Fibroblast of lung (primary cell): ENCODE measurements at places on chromosomes 13 and 19.

DNA sequence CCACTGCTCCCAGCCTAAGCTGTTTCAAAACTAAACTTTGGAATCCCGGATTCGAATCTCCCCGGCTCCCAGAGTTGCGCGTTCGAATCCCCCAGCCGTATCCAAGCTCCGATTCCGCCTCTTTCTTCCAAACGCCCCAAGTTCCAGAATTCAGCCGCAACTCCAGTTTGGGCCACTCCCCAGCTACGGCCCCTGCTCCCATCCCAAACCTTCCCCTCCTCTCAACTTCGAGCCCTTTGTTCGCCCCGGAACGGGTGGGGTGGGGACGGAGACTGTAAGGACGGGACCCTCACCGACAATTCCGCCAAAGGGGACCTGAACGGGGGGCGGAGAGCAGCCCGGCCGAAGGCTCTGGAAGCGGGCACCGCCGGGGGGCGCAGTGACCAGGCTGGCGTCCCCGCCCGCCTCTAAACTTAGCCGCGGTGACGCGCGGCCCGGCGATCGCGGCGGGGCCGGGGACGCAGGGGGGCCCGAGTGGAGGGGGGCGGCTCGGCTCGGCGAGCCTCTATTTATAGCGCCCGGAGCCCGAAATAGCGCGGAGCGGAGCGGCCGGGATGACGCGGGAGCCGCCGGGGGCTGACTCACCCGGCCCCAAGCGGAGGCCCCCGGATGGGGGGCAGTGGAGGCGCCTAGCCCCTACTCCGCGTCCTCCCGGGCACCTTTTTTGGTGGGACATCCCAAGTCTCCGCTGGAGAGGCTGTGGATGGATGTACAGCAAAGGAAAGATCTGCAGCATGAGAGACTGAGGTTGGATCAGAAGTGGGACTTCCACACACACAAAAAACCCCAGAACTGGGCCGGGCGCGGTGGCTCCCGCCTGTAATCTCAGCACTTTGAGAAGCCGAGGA, 4.9 kb upstream of the ERCC1 start:
- peak; percentile 42 for DNase-seq

DNA sequence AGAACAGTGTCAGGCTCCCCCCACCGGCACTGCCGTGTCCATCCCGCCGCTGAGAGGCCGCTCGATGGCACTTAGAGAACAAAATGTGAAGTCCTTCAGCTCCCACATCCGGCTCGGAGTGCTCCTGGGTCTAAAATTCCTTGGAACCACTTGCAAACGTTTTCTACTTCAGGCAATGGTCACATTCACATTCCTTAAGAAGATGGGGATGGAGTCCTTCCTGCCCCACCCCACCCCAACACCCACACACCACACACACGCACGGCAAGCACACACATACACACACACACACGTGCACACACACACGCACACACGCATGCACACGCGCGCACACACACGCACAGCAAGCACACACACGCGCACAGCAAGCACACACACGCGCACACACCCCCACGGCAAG, 83.4 kb downstream of the SOX1 start:
- no peak for DNase-seq

- DNase-seq: no peak
Measured at GRCh38 chr19:17101686-17102628, 26.4 kb downstream of the MYO9B start.

- DNase-seq: peak; percentile 100
Measured at GRCh38 chr19:47663911-47664771, 49.1 kb upstream of the EHD2 start.

GRCh38 chr13:113528101-113528812, 37.7 kb upstream of the DCUN1D2 start:
- no peak for DNase-seq

- DNase-seq: no peak
Measured at GRCh38 chr13:103236213-103236612, 170.0 kb upstream of the SLC10A2 start.

DNA sequence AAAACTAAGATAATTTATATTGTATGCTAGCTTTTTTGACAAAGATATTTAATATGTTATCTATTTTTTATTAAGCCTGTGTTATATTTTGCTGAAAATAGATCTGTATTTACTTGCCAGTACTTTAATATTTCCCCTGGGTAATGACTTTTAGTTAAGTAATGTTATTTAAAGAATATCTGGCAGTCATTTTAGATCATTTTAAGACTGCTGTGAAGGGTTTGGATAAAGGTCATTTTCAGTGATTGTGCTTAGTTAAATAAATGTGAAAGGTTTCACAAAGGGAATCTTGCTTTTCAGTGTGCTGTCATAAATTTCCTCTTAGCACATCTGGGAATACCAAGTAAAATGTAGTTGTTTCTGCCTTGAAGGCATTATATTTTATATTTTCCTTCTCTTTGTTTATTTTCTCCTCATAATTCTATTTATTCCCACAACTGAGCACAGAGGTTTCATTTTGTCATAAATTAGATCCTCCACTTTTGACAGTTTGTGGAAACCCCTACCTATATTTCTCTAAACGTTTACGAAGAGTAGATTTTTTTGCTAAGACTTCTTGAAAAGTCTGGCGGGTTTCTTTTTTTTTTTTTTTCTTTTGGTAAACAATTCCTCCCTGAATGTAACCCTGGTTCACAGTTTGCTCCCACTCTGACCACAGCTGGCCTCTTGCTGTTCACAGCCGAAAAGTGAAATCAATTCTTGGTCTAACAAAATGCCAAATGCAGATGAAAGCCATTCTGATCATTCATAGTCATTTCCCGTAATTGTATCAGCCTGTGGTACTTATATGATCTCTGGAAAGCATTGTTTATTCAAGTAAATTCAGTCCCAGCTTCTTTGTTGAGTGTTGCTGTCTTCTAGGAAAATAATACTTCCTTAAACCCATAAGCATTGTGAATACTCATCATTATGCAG, 87.8 kb downstream of the MAB21L1 start:
- peak; percentile 36 for DNase-seq

DNA sequence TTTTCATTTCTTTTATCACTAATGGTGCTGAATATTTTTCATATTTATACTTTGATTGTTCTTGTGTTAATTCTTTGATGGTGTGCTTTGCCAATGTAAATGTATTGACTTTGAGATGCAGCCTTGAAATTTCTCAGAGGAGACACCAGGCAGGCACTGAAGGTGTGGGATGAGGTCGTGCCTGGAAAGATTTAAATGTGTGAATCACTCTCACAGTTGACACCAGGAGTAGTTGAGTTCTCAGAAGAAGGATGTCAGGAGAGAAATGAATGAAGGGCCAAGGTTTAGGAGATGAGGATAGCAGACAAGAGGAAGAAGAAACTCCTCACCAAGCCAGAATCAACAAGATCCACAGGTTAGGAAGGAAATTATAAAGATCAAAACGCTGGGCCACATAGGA, 10.1 kb upstream of the KL start:
- no peak for DNase-seq

DNA sequence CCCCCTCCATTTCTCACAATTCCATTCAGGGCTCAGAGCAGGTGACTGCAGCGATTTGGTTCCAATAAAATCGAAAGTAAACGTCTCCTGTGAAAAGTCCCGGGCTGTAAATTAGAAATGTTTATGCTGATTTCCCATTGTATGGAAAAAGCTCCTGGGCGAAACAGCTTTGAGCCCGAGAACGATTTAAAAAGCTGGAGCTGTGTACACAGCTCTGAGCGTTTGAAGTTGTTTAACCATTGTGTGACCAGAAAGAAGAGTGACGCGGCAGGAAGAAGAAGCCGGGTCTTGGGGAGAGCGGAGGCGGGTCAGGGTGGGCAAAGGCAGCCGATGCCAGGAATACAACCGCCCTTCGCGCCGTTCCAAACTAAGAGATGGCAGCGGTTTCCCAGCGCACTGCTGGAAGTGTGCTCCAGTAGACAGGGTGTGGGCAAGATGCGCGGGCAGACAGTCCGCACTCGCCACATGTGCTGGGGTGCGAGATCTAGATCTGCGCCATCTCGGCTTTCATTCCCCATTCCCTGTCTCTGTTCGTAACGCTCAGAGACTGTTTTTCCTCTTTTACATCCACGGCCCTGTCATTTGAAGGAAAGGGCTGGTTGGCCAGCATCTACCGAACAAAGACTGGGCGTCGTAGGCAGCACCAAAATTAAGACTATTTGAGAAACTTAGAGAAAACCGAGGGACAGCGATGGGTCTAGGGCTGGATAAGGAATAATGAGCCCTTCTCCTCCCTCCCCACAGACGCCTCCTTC, 960 bp upstream of the GSX1 start:
- no peak for DNase-seq

DNA sequence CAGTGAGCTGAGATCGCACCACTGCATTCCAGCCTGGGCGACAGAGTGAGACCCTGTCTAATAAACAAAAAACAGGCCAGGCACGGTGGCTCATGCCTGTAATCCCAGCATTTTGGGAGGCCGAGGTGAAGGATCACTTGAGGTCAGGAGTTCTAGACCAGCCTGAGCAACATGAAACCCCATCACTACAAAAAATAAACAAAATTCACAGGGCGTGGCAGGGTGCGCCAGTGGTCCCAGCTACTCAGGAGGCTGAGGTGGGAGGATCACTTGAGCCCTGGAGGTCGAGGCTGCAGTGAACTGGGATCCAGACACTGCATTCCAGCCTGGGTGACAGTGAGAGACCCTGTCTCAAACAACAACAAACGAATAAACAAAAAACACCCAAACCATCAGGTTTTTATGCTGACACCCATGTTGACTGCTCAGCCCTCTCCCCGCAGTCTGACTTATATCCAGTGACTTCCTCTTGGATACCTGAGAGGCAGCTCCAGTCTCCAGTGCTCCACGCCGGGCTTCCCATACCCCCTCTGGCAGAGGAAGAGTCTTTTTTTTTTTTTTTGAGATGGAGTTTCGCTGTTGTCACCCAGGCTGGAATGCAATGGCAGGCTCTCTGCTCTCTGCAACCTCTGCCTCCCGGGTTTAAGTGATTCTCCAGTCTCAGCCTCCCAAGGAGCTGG, 17.7 kb downstream of the WTIP start:
- no peak for DNase-seq

GRCh38 chr13:98937911-98938381, 39.9 kb downstream of the DOCK9 start:
- peak; percentile 42 for DNase-seq

- peak; percentile 25 for DNase-seq
Measured at GRCh38 chr13:109919715-109920375, 133.5 kb upstream of the IRS2 start.

DNA sequence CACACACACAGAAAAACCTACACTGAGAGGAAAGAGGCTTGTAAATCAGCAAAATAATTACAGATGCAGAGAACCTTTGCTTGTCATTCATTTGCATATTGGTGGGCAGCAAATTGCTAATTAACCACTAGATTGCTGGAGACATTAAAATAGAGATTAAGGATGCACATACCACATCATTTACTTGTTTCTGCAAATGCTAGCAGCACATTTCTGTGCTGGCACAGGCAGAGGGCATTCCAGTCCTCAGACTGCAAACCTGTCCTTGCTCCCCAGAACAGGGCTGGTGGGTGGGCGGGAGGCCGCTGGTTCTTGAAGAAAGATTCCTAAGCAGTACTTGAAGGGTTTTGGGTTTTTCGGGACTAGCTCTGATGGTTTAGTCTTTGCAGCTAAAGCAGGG, 941 bp upstream of the SIAH3 start:
- DNase-seq: no peak

DNA sequence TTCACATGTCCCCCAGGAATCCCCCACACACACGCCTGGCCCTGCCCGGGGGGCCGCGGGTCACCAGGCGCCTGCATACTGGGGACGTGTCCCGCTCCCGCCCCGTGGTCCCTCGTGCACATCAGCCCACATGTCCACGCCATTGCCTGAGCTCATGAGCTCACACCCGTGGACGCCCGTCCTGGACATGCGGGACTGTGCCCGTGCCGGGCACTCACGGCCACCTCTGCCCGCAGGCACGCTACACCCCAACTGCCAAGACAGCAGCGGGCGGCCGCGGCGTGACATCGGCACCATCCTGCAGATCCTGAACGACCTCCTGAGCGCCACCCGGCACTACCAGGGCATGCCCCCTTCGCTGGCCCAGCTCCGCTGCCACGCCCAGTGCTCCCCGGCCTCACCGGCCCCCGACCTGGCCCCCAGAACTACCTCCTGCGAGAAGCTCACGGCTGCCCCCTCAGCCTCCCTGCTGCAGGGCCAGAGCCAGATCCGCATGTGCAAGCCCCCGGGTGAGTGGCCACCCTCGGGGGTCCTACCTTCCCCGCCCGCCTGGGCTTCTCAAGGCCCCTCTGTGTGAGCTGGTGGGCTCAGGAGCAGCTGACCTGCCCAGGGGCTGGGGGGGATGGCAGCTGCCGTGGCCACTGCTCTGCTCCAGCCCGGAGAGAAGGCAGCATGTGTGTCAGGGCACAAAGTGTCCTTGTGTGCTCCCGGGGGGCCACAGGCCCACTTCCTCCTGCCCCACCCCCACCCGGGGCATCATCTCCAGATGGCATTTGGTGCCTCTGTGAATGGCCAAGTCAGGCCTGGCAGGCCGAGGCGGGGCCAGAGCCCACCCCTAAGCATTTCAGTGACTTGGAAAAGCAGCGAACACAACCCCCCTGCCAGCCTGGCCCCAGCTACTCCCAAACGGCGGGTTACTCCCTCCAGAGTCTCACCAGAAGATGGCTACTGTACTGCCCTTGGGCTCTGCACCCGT, 7.1 kb downstream of the MIDN start:
- no peak for DNase-seq
